IMR-90 (cell line): ENCODE measurements at places on chromosomes 3 and 15.

- peak; percentile 96 for DNase-seq
Observed at GRCh38 chr3:101036213-101036618, 43.0 kb upstream of the ABI3BP start.

DNA sequence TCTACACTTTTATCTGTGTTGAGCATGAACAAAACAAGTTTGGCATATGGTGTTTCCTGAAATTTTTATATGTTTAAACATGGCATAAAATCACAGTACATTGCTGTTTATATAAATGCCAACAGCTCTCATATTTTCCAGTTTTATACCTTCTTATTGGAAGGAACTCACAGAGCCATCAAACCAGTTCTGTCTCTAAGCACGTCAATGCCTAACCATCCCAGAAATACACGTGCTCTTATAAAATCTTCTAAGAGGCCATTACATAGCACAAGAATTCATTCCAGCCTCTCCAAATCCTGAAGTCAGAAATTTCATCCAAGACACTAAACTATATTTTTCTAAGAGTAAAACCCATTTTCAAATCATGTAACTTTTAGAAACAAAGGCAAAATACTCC, 20.8 kb downstream of the SLC9A9 start:
- DNase-seq, result no peak

DNA sequence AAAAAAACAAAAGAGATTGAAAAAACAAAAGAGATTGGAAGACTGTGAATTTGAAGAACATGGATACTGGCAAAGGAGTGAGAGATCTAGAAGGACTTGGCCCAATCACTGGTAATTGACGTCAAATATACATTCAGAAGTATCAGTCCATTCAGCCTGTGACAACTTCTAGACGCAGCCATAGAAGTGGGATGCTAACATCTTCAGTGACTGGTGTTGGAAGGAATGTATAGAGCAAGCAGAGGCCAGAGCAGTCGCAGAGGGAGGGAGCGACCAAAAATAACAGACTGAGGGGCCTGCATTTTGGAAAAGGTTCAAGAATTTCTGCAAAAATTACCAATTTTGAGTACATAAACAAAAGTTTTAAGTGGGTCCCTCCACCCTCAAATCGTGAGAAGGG, 473.3 kb downstream of the CADM2 start:
- no peak for DNase-seq

DNA sequence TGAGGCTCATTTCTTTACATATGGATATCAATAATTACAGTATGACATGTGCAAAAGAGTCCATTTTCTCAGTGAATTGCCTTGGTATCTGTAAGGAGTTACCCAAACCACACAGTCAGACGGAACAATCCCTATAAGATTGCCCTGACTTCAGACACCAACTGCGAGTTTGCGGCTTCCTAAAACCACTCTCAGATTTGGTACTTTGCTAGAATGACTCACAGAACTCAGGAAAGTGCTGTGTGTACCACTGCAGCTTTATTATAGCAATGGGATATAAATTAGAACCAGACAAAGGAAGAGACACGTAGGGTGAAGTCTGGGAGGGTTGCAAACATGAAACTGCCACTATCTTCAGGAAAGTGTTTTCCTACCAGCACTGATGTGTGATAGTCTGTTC, 45.8 kb upstream of the ATP13A3 start:
- no peak for DNase-seq

GRCh38 chr15:60374628-60375081, 23.1 kb downstream of the ANXA2 start:
- peak; percentile 99 for DNase-seq
